ENCODE measurements at places on chromosomes 3 and 15.
A peak's percentile ranks its signal among the peaks of the same experiment; 100 is the strongest.

DNA sequence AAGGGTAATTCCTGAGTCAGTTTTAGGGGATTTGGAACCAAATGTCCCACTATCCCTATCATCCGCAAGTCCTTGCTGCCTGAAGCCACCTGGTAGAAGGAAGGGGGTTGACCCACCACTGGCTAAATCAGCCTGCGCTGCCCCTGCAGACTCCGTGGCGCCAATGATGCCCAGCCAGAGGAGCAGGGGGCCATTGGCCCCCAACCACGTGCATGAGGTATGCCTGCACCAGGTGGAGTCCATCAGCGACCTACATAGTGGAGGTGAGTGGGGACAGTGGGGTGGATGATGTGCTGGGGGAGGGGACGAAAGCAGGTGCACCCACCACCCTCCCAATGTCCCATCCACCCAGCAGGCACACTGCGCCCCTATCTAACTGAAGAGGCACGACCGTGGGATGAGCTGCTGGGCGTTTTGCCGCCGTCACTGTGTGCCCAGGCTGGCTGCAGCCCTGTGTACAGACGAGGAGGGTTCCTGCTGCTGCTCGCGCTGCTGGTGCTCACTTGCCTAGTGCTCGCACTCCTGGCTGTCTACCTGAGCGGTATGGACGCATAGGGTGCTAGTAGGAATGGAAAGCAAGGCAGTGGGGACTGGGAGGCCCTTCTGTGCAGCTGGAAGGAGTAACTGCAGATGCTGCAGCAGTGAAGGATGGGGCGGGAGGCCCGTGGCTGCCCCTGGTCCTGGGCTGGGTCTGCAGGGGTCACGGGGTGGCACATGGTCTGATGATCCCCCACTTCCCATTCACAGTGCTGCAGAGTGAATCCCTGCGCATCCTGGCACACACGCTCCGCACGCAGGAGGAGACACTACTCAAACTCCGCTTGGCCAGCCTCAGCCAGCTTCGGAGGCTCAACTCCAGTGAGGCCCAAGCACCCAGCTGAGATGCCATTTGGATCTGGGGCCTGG lies 5.7 kb downstream of the IFRD2 start:
- peak; percentile 29 for DNase-seq

- peak; percentile 47 for DNase-seq
Measured at GRCh38 chr15:69648212-69648611, 195.6 kb downstream of the RPLP1 start.

DNA sequence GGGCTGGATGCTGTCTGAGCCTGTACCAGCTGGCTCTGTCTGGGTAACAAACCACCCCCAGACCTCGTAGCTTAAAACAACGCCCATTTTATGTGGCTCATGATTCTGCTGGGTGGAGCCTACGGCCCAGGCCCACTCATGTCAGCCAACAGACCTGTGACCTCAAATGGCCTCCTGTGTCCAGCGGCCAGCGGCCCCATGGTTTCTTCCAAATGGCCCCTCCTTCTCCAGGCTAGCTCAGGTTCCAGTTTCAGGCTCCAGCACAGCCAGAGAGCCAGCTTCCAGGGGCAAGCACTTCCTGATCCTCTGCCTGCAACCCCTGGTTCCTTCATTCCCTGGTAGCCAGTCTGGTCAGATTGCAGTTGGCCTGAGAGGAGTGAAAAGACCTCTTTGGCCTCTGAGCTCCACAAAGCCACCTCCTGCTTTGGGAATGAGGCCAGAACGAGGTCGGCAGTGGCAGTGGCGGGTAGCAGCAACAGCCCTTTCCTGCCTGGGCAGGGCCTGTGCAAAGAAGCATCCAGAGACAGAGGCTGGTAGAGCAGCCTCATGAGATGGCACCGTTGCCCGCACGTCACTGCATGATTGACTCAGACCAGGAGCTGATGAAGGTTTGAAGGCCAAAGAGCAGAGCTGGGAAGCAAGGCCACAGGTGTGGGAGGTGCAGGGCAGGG lies 21.0 kb upstream of the PLXNA1 start:
- no peak for DNase-seq

GRCh38 chr15:76059320-76060117 lies at the start of gene TMEM266:
Gene TMEM266, plus strand, starts transcription at chr15:76059985. Its CDS starts 74,279 bp downstream, at chr15:76134264.
- DNase-seq, result peak; percentile 84

DNA sequence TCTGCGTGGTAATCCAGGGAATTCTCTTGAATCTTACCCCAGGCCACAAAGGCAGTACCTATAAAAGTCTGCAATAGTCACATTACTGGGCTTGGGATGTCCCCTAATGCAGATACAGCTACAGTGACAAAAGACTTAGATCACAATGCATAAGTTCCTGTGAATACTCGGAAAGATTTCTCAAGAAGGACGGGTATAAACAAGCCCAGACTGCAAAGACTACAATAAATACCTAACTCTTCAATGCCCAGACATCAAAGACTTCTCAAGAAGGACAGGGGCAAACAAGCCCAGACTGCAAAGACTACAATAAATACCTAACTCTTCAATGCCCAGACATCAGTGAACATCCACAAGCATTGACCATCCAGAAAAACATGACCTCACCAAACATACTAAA lies 50.9 kb downstream of the NUDT16 start:
- DNase-seq, result no peak

GRCh38 chr3:117708601-117709000 lies 999.0 kb downstream of the TUSC7 start:
- no peak for DNase-seq

GRCh38 chr15:83127547-83128150 lies 20.2 kb downstream of the TM6SF1 start:
- DNase-seq, result no peak

DNA sequence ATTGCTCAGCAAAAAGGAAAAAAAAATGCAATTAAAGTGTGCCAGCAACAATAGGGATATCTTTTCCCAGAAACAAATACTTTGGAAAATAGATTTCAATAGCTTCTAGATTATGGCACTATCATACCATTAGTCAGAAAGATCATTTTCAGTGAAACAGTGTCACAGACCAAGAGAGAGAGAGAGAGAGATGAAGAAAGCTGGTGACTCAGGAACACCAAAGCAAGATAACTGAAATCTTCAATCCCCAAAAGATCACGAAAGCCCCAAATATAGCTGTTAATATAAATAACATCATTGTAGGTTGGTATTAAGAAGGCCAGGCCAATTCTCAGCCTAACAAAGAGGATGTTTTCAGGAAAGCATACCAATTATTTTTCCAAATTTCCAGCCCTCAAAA lies 57.4 kb downstream of the ZIC4 start:
- no peak for DNase-seq

- no peak for DNase-seq
Measured at GRCh38 chr15:39774688-39775267, 7.9 kb downstream of the FSIP1 start.

- no peak for DNase-seq
Measured at GRCh38 chr3:134350266-134350665, 24.0 kb downstream of the AMOTL2 start.

DNA sequence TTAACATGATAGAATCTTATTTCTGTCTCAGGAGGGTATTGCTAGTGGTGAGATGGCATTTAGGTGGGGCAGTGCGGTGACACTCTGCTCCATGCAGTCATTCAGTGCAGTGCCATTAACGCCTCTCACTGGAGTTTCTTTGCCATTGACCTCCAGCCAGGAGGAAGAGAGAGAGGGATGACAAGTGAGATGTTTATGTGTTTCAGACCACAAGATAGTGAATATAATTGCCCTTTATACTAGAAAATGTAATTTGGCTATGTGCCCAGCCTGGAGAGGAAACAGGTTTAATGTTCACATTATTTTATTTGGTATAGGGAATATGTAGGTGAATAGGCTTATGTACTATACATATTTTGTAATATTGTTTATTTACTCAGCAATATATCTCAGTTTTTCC lies 84.5 kb downstream of the ZIC1 start:
- no peak for DNase-seq

DNA sequence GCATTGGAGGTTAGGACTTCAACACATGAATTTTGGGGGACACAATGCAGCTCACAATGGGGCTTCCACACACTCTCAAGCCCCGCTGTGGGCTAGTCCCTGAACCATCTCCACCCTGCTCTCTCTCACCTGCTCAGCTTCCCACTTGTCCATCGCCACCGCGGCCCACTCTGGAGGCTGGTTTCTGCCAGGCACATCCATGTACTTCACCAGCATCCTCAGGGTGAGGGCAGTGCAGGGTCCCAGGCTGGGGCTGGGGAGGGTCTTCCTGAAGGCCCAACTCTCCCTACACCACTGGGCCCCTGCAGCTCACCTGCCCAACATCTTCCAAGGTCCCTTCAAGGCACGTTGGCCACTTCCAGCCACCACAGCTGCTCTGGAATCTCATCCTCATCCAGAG lies 46.4 kb downstream of the KLF15 start:
- peak; percentile 30 for DNase-seq

DNA sequence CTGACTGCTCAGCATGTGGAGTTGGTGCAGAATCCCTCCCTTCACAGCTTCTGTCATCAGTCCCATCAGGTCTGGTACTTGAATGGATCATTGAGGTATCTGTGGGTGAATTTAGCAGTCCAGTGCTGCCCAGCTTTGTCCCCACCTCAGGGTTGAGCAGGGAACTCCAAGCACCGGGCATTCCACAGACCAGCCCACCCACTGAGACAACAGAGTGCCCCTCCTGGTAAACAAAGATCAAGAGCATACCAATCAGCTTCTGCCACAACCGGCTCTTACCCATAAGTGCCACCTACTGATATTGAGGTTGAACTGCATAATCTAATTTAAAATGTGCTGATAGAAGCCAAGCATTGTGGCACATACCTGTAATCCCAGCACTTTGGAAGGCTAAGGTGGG lies 57.1 kb upstream of the FXR1 start:
- peak; percentile 62 for DNase-seq

GRCh38 chr3:10557781-10558373 lies 52.5 kb upstream of the ATP2B2 start:
- DNase-seq, result peak; percentile 28

Data from ecto neural progenitor cell (in vitro differentiated cells).